Stimulated activated CD4-positive, alpha-beta T cell treated with anti-CD3 and anti-CD28 coated beads, Interleukin-12 subunit alpha, Interleukin-12 subunit beta, amount 100 ng/mL, for 48 hours (primary cell): ENCODE measurements at places on chromosomes 5 and 9.

- DNase-seq, result no peak
These were observed 2.7 kb downstream of the TERT start for GRCh38 chr5:1292139-1292538.

DNA sequence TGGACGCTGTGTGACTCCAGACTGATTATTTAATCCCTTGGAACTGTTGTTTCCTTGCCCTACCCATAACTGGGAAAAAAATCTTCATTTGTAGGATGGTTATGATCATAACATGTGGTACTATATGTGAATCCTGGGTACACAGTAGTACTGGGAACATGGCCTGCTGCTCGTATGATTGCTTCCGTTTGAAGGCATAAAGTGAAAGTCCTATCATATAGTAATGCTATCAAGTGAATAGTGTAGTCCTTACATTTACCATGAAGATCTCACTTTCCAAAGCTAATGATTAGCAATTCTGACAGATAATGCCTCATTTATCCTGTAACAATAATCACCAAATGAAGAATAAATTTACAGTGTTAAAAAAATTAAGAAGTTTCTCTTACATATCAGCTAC lies 53.2 kb downstream of the MEF2C start:
- no peak for DNase-seq

- DNase-seq, result no peak
These were observed 211.4 kb downstream of the GAS1 start for GRCh38 chr9:86735772-86736458.

DNA sequence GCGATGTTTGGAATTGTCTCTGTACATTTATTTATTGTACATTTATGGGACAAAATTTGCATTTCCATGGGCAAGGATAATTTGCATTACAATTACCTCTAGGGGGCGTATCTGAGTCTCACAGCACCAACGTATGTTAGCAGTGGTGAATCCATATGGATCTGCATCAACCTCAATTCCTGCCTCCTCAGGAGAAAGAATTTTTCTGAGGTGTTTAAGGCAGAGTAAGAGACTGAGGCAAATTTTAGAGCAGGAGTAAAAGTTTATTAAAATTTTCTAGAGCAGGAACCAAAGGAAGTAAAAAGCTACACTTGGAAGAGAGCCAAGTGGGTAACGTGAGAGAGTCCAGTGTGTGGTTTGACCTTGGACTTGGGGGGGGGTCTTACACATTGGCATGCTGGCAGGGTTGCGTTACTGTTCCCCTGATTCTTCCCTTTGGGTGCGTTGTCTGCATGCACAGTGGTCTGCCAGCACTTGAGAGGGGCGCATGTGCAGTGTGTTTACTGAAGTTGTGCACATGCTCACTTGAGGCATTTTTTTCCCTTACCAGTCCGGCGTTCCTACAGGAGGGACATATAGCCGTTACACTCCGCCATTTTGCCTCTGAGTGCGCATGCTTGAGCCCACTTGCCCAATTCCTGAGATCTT lies 21.0 kb upstream of the RAB14 start:
- no peak for DNase-seq

DNA sequence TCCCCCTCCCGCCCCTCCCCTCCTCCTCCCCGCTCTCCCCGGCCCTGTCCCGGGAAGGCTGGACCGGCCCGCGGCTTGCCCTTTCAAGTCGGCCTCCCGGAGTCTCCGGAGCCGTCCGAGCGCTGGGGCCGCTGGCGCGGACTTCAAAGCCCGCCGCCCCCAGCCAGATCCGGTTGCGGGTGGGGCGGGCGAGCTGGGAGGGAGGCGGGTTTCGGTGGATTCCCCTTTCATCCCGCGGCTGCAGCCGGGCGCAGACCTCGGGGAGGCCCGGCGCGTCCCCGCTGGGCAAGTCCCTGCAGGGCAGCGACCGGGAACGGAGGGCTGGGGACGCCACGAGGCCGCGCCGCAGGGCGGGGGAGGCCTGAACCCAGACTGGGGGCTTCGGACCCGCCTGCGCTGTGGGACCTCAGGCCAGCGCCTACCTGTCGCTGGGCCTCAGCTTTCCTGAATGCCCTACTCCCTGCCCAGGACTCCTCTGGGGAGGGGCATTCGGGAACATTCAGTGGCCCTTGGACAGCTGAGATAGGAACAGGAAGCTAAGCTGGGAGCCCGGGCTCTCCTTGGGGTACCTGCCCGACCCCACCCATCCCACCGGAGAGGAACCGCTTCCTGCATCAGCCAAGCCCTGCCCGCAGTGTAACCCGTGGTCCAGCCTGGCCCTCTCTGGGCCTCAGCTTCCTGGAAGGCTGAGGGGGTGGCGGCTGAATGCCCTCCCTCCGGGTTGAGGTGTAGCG lies 23.4 kb downstream of the C9orf50 start:
- DNase-seq, result peak; percentile 20

DNA sequence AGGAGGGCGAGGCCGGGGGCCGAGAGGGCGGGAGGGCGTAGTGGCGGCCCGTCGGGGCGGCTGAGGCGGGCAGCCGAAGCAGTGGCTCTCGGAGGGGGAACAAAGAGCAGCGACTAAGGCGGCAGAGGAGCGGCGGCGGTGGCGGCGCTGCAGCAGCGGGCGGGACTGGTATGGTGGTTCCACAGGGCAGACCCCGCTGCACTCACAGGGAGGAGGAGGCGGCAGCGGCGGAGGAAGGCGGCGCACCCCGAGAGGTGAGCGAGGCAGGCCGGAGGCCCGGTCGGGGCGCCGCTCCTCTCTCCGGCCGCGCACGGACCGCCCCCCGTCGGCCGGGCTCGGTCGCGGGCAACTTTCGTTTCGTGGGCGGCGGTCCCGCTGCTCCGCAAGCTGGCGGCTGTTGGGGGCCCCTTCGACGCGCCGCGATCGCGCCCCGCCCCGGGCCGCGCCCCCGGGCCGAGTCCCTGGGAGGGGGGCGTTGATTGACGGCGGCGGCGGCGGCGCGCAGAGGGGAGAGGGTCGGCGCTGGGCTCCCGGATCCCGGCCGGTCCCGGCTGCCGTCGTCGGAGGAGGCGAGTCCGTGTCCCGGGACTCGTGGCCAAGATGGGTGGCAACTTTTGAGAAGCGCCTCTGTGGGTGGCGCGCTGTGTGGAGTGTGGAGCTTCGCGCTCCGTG lies 467 bp downstream of the CNOT6 start:
- DNase-seq, result no peak

DNA sequence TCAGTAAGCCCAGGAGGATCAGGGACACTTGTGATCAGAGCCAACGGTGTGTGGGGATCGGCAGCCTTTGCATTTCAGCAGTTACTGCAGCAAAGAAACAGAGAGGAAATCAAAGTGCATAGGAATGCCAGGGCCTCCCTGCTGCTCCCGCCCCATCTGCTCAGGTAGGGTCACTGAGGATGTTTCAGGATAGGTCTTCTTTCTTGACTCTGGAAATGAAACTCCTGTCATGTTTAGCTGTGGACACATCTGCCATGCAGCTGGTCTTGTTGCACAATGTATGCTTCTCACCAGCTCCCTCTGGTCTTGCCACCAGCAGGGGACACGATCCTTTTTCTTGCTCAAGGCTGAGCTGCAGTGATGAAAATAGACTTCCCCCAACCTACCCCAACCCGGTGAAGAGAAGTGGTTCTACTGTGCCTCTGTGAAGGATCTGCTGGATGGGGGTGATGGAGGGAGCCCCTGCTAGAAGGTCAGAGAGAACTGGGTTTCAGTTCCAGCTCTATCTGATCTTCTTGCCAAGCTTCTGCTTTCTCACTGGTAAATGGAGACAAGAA lies 185.2 kb upstream of the KLF4 start:
- no peak for DNase-seq

- no peak for DNase-seq
These were observed 89.4 kb upstream of the CD180 start for GRCh38 chr5:67286006-67286405.

DNA sequence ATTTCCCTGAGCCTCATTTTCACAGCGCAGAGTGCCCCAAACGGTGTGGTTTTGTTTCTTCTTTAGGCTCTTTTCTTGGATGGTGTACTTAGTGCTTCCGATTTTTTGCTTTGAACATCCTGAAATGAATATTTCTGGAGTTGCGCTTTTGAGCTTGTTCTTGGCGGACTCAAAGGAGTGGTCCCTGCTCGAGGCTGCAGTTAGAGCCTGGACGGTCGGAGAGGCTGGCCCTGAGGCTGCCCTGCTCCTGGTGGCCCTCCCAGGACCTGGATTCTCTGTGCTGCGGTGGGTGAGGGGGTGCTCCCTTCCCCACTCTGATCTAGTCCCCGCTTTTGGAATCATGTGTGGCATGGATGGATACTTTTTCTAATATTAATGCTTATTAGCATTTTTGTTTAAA lies 291.8 kb upstream of the IRX4 start:
- no peak for DNase-seq
